Adrenal gland (tissue), 19 donors: ENCODE measurements at places on chromosomes 16 and 17.

DNA sequence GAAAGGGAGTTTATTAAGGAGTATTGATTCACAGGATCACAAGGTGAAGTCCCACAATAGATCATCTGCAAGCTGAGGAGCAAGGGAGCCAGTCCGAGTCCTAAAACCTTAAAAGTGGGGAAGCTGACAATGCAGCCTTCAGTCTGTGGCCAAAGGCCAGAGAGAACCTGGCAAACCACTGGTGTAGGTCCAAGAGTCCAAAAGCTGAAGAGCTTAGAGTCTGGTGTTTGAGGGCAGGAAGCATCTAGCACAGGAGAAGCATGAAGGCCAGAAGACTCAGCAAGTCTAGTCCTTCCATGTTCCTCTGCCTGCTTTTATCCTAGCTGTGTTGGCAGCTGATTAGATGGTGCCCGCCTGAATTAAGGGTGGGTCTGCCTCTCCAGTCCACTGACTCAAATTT, 193.0 kb downstream of the KIF2B start:
- DNase-seq: no peak

GRCh38 chr17:869086-869485, 86.9 kb downstream of the MRM3 start:
- peak; percentile 78 for DNase-seq

DNA sequence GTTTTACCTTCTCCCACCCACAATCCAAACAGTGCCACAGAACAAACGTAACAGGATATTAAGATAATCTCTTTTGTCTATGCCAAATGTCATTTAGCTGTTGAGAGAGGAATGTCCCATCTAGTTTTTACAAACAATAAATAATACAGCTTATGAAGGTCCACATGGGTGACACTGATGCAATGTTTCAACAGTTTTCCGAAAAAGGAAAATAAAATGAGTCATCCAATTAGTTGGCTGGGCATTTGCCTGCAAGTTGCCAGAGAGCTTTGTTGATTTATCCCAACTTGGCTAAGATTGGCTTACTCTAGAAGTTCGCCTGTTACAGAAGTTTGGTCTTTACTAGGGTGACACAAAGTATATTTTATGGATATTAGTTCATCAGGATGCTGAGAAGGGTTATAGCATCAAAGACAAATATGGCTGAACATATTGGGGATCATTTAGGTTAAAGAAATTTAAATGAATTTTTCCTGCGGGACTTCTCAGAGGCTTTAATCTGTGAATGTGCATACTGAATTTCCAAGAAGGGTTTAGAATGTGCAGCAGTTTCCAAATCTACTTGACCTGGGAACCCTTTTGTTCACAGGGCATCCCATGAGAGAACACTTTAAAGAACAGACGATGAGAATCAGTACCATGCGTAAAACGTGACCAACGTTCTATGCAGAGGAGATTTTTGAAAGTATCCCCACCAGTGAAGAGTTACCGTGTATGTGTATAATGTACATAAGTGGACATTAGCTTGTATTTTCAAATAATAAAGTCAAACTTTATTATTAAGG, 73.1 kb downstream of the CDH13 start:
- DNase-seq: no peak

DNA sequence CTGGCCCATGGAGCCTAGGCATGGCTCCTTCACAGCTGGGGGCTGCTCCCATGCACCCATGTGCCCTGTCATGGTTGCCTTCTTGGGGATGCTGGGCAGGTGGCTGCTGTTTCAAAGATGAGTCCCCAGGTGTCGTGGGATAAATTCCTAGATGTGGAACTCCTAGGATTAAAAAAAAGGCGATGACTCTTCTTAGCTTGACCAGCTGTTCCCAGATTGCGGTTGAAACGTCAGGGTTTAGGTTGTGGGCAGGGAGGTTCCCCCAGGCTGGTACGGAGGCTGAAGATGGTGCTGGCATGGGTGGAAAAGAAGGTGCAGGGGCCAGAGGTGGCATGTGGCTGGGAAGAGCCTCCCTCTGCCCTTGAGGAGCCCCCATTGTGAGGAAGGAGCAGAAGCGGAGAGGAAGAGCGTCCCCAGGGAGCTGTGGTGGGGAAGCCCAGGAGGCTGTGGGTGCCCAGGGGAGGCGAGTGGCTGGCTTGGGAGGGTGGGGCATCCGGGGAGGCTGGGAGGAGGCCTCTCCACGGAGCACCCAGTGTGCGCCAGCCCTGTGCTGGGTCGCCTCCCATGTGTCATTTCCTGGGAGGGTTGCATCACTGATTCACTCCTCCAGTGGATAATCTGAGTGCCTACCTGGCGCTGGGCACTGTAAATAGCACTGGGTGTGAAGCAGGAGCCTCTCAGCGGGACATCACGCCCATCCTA, 7.5 kb upstream of the KCNJ12 start:
- no peak for DNase-seq

DNA sequence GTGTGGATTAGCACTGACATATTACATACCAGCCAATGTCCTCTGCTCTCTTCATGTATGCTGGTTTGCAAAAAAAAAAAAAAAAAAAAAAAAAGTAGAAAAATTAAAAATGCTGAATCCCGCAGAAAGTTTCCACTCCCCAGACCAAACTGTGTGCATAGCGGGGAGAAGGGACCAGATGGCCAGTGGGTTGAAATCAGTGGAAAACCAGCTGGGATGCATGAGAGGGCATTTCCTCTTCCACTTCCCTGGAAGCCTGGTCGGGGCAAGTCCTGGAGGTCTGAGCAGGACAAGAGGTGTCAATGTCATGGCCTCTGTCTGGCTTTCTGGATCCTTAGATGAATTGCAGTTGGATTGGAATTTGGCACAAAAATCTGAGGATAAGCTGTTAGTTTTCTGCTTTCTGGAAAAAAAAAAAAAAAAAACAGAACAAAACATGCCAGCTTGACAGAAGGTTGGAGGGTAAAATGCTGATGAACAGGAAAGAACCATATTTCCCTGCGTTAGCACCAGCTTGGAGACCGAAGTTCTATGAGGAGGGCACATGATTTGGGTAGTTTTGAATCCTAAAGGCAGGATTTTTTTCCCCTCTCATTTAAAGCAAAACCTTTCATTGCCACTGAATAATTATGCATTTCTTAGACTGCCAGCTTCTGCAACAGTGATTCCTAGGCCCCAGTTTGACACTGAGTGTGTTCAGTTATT, 941.5 kb upstream of the EEF2KMT start:
- DNase-seq: no peak

DNA sequence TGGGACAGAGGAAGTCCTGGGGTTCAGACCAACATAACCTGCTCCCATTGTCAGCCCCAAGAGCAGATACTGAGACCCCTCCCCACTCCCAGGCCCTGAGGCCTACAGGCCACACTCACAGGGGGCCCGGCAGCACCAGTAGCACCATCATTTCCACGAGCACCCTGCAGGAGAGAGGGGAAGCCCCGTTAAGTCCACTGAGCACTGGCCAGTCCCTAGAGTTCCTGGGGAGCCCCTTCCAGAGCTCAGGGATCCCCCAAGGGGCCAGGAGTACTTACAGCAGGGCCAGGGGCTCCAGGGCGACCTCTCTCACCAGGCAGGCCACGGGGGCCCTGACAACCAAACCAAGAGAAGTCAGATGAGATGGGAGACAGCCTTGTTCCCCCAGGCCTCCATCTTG, 5.4 kb downstream of the COL1A1 start:
- no peak for DNase-seq
